Activated CD4-positive, alpha-beta T cell treated with anti-CD3 and anti-CD28 coated beads, Interleukin-2, amount 50 U/mL, for 48 hours (primary cell): ENCODE measurements at places on chromosomes 7 and 10.

DNA sequence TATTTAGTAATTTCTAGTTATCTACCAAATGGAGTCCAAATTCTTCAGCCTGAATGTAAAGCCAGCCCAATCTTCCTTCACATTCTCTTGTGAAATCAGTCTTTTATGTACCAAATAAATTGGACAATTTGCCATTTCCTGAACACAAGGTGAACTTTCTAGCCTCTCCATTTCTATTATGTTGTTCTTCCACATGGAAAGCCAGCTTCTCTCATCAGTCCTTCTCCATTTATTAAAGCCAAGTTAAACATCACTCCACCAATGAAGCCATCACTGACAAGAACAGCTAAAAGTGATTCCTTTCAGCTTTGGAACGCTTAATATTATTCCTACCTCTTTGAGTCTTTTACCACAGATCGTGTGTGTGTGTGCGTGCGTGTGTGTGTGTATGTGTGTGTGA, 88.4 kb downstream of the VPS41 start:
- DNase-seq, result no peak

DNA sequence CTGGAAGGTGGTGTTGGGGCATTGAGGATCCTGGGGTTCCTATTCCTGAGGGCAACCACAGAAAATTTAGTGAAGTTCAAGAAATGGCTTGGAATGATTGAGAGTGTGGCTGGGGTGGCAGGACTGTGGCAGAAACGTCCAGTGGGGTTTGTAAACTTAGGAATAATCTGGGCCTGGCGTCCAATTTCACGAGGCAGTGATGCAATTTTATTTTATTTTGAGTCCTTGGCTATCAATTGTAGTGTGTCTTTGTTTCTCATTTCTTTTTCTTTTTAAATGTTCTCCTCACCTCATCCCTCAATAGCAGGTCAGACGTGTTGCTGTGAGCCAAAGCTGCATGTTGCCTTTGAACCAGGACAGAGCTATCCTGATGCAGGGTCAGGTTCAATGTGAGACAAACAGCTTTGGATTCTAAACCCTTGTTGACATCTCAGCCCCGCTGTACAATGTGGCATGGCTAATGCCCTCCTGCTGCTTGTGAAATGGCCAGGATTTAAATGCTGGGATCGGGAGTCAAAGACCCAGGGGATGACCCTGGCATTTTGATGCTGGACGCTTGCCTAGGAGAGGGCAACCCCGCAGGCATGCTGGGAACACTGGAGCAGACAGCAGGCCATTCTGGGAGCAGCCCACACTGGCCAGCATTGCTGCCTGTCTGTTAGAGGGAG, 64.8 kb downstream of the RBM20 start:
- no peak for DNase-seq

- no peak for DNase-seq
Observed at GRCh38 chr7:89761173-89761572, 393.1 kb upstream of the STEAP1 start.

- no peak for DNase-seq
Observed at GRCh38 chr7:46239846-46240245, 318.8 kb upstream of the IGFBP3 start.
